ENCODE measurements at places on chromosomes 5 and 9. TPM values are rescaled to one million over a fixed set of nuclear protein-coding genes. Genes with fewer than 3 reads are reported as not detected.

FYB1 gene
- polyA plus RNA-seq, result 1.1 TPM

MLANA gene
- not detected for polyA plus RNA-seq

PFN3 gene
- not detected for polyA plus RNA-seq

RANBP17 gene
- polyA plus RNA-seq, result 1.3 TPM

CDC20B gene
- polyA plus RNA-seq, result not detected

GARIN3 gene
- not detected for polyA plus RNA-seq

IFNK gene
- polyA plus RNA-seq, result not detected

FBXO4 gene
- 9.3 TPM for polyA plus RNA-seq

SHLD3 gene
- polyA plus RNA-seq, result 1.2 TPM

PCDHGA7 gene
- polyA plus RNA-seq, result 2.3 TPM

SOX30 gene
- 0.15 TPM for polyA plus RNA-seq

SLC22A4 gene
- 1.1 TPM for polyA plus RNA-seq

PDE6A gene
- 0.25 TPM for polyA plus RNA-seq

HMCN2 gene
- 0.98 TPM for polyA plus RNA-seq
